ENCODE measurements at places on chromosomes 13 and 19.

DNA sequence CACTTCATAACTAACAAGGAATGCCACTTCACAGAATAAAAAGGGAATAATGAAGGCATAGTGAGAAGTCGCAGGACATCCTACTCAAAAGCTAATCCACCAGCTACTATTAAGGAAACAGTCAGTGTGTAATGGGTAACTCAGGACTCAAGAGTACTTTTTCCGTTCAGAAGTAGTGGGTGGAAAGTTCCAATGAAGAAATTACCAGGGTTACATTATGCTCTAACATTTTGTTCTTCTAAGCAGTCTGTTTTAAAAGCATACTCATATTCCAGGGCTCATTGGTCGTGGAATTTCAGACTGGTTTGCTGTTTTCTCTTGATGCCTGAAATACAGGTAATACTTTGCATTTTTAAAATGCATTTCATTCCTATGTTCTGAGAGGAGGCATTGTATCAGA lies 222.4 kb upstream of the IRS2 start:
- DNase-seq, result no peak

DNA sequence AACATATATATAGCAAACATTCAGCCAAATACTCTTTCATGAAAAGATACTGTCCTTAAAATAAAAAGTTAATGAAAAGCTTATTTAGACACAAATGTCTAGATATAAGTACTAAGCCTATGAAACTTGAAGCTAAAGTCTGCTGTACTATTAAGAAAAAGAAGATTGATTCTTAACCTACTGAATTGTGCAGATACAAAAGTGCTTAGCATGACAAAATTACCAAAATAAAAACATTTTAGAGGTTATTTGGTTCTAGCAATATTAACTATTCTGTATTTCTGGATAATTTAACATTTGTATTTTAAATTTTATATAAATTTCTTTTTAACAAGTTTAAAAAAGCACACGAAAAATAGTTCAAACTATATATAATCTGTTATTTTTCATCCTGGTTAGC lies 8.8 kb downstream of the RNF6 start:
- DNase-seq, result no peak

DNA sequence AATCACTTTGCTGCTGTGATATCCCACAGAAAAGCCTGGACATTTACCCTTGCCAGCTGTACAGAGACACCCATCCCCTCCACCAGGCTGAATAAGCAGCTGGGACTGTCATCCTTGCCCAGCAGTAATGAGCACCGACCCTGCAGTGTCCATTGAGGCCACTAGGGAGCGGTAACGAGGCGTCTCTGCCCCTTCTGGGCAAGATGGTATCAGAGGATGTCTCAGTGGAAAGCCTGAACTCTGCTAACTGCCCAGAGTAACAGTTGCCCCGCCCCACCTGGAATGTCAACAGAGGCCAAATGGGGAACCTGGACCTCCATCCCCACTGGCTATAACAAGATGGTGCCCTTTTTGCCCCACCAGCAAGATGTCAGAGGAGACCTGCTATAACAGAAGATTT lies 22.8 kb upstream of the CEACAM20 start:
- DNase-seq, result peak; percentile 90

- DNase-seq, result no peak
Observed at GRCh38 chr13:73696271-73696670, 437.9 kb downstream of the KLF12 start.

DNA sequence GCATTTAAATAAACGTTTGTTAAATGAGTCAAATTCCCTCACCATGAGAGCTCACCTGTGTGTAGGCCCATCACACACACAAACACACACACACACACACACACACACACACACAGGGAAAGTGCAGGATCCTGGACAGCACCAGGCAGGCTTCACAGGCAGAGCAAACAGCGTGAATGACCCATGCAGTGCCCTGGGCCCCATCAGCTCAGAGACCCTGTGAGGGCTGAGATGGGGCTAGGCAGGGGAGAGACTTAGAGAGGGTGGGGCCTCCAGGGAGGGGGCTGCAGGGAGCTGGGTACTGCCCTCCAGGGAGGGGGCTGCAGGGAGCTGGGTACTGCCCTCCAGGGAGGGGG lies 8.5 kb upstream of the CEACAM5 start:
- DNase-seq, result no peak

- DNase-seq, result no peak
Observed at GRCh38 chr19:3716147-3716668, 8.0 kb downstream of the TJP3 start.
